ENCODE measurements at places on chromosomes 1 and 21.
A peak's percentile ranks its signal among the peaks of the same experiment; 100 is the strongest.

DNA sequence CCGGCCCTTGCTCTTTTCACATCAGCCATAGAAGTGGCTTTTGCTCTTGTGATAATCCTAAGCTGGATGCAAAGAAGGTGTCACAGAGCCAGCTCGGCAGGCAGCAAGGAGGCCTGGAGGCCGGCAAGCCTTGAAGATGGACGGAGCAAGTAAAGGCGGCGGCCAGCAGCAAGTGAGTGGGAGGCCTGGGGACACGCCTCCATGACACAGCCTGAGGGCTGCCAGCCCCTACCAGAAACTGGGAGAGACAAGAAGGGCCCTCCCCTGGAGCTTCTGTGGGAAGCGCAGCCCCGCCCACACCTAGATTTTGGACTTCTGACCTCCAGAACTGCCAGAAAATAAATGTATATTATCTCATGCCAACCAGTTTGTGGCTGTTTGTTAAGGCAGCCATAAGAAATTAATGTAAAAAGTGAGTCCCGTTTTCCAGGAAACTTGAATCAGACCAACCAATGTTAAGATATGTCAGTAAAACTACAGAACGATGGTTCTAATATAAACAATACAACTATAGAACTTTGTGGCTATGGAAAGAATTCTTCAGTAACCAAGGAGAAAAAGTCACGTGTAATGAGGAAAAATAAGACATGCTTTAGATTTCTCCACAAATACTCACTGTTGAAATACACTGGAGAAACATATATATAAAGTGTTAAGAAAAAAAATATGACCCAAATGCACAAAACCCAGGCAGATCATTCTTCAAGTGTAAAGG, 49.9 kb downstream of the BACE2 start:
- no peak for DNase-seq

DNA sequence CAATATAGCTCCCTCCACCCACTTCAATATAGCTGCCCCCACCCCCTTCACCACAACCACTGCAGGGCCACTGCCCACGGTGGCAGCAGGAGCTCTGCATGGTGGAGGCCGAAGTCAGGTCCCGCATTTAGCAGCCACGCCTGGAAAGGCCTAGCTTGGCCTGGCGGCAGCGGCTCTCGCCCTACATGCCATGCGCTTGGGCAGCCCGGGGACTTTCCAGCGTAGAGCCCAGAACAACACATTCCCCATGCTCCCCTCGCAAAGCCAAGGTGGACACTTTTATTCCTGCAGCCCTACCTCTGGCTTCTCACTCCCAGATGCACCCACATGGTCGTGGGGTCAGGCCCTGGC, 37.1 kb downstream of the LHX4 start:
- DNase-seq: no peak

DNA sequence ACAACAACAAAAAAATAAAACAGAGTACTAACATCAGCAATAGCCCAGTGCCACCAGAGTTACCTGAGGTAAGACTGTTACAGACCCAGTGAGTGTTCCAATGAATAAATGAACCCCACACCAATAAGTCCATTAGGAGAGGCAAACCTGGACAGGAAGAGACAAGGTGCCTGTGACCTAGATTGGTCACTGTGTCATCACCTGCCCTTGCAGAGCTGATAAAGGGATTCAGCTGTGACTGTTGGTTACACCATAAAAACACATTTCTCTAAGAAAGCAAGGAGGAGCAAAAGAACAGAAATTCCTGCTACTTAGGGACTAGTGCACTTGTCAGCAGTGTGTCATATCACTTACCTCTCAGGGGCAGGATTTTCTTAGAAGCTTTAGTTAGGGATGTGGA, 37.5 kb downstream of the CD2 start:
- DNase-seq: no peak

- DNase-seq: no peak
Measured at GRCh38 chr21:32306021-32306780, 7.5 kb downstream of the MRAP start.

DNA sequence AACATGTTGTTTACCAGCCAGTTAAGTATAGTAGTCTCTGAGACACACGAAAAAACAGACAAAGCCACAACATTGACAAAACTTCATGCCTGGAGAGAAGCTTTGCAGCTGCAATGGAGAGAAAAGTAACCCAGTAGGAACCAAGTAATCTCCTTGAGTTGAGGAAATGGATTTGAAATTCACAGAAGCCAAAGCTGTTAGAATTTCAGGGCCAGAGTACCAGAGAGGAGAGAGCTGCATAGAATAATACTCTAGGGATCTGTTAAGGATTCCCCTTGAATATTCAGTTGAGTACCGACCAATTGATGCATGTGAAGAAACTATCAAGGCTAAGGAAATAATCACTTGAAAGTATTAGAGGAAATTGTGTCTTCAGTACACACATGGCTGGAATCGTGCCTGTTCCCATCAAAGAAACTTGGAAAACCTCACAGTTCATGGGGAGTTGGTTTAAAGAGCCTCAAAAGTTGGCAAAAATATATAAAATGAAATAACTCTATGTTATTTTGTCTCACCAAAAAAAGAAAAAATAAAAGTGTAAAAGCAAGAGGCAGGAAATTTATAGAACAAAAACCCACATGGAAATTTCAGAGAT, 324.0 kb upstream of the NEGR1 start:
- DNase-seq: no peak

DNA sequence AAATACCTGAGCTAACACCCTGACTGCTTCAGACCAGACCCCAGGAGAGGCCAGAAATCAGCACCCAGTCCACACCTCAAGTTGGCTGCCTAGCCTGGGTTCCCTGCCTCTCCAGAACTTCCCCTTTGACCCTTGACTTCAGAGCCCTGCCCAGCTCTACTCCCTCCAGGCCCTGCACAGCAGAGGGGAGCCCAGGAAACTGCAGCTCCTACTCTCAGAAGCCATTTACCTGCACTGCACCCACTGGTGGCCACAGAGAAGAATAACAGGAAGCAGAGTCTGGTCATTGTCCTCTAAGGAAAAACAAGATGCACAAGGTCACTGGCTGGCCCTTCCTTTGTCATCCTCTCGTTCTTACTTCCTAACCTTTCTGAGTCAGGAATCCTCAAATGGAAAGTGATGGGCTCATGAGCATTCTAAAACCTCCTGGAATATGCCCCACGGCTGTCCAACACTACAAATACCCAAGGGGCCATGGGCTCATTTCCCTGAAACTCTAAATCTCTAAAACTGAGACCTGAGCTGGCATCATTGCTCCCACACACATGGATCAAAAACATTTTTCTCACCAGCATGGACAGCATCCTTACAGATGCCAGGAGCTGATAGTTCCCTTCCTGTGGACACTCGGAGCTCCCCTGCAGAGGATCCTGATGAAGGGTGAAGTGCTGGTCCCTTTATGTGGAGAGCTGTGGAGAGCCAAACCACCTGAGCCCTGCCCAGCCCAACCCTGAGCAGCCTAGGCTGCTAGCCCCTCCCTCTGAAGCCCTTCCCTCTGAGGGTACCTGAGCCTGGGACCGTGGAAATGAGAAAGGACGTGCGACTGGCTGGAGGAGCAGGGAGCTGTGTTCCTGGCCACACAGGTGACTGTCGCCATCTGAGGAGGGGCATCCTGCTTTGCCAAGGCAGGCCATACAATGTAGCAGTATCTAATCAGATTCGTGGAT, at the start of gene ITLN2:
Gene ITLN2 (minus strand): TSS at position 652 of the 947 bp plus-strand sequence. CDS start 68 bp downstream, at position 584.
- DNase-seq: peak; percentile 47

GRCh38 chr1:241637604-241638003, 2.6 kb downstream of the CHML start:
- no peak for DNase-seq

- DNase-seq: no peak
Measured at GRCh38 chr21:38240129-38240528, 16.7 kb upstream of the KCNJ15 start.

DNA sequence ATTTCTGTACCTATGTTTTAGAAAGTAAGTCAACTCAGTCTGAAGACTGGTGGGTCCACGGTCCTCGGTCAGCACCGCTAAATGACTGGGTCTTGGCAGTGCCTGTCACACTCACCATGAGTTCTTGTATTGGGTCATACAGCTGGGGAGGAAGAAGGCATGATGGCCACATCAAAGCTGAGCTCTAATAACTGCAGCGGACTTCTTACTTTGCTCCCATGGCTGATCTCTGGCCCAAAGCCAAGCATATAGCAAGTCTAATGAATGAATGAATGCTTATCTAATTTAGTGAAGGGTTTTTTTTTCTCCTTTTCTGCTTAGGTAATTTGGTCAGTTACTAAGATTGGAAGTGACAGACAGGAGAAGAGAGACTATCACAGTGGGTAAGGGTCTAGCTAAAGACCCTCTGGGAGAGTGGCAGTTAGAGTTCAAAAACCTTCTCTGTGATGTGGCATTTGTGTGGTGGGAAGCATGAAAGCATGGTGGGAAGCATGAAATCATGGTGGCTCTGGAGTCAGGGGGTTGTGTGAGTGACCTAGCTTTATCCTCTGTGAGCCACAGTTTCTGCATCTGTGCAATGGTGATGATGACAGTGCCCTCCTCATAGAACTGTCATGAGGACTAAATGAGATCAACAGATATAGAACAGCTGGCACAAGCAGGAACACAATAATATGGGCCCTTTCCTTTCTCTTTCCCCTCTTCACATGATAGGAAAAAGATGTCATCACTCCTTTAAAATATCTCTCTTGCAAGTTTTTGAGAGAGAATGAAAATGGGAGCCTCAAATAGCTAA, 78.9 kb upstream of the JAK1 start:
- DNase-seq: no peak

DNA sequence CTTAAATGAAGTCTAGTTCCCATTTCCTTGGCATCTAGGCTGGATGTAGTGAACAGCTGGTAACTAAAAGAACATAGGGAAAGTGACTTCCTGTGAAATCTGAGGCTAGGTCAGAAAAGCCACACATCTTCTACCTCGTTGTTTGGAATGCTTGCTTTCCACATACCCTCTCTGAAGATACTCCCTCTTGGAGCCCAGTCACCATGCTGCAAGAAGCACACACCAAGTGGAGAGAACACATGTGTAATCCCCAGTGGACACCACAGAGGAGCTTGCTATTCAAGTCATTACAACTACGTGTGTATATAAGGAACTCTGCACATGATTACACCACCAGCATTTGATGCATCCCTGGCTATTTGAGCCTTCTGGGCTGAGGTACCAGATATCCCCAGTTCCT, 125.9 kb downstream of the RGS21 start:
- no peak for DNase-seq

GRCh38 chr1:217135987-217136894, 413.0 kb upstream of the ESRRG start:
- no peak for DNase-seq

DNA sequence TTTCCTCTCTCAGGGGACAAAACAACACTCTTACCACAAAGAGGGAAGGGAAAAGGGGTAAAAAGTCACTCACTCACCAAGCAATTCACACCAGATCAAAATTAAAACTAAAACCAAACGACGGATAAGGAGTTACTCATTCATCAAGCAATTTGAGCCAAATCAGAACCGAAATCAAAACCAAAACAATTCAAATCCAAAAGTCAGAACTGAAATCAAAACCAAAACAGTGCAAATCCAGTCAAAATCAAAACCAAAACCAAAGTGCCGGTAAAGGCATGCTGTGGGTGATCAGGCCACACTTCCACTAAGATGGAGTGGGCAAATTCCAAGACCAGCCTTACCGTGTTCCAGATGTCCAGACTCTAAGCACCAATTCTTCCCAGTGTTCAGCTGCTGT, 717.9 kb downstream of the AMY1C start:
- DNase-seq: no peak

DNA sequence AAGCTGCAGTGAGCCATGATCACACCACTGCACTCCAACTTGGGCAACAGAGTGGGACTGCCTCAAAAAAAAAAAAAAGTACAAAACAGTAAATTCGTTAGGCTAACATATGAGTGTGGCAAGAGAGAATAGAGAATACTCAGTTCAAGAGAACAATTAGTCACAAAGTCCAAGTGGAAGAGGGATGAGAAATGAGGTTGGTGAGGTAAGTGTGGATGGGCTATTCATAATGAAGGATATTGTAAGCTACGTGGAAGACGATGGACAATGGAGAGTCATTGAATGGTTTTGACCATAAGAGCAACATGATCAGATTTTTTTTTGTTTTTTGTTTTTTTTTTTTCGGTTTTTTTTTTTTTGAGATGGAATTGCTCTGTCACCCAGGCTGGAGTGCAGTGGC, 34.8 kb downstream of the WDTC1 start:
- DNase-seq: no peak

DNA sequence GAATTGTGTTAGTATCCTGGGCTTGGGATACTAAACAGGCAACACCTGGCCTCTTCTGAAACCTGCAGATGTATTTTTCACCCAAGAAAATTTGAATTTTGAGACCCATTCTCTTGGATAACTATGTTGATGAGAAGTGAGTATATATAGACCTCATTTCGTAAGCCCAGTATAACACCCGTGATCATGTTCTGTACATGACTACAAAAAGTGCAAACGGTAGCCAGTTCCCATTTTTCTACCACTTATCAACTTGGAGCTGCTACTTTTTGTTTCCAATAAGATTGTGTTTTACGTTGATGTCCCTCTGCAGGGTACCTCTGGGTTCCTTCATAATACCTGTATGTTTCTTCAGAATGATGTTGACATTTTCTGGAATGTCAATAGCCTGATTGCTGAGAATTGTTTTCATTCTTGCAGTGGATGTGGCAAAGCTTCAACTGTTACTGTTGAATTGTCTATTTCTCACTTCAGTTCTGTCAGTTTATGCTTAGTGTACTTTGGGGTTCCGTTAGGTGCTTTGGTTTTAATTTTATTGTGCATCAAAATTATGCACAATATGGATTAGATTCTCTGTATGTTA, 48.1 kb downstream of the ZFYVE9 start:
- no peak for DNase-seq

- no peak for DNase-seq
Measured at GRCh38 chr1:39154553-39155421, 49.7 kb upstream of the MACF1 start.

Data from GM12891 (cell line).